Cortex of kidney (tissue), 1 donor: ENCODE measurements at places on chromosomes 3 and 15.

GRCh38 chr3:102084704-102085103, 235.4 kb downstream of the NFKBIZ start:
- DNase-seq, result no peak

DNA sequence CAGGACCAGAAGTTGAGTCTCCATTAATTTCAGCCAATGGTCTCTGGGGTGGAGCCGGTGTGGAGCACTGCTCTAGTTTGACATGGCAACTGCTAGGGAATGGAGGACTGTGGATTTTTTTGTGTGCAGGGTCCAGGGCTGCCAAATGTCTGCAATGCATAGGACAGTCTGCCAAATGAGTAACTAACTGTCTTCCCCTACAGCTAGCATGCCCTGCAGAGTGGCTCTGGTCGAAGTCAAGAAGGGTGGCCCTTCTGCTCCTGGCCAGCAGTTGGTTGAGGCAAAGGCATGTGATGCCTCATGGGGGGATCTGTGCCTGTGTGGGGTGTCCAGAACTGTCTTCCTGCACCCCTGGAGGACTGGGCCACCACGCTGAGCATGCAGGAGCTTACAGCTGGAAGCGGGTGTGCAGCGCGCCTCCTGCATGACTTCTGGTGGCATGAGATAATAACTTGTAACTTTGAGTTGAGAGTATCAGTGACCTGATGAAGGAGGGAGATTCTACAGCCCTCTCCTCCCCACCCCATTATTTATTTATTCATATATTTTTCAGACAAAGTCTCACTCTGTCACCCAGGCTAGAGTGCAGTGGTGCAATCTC, 4.6 kb downstream of the TPRA1 start:
- no peak for DNase-seq

DNA sequence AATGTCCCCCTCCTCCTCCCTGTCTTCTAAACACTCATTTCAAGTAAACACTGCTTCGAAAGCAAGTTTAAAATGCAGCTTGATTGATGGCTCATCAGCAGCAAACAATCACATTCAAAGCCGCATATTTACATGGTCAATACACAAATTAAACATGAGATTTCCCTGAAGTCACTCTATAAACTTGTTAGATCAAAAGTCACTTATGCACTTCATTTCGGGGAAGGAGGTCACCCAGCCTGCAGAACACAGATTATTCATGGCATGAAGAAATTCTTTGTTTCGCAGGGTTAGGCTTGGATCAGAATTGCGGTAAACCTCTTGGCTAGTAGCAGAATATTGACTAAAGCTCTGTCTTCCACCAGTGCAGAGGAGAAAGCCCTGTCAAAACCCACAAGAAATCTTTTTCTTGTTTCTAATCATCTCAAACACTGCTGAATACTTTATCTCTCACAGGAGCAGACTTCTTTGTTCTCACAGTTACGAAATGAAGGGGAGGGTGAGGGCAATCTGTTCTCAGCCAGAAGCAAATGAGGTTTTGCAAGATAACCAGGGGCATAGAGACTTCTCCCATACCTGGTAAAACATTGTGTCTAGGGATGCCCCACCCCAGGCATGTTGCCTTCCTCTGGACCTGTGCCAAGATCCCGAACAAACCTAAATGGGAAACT, 133.3 kb upstream of the CHL1 start:
- no peak for DNase-seq

GRCh38 chr3:53498806-53499641, 4.6 kb downstream of the CACNA1D start:
- DNase-seq, result no peak

GRCh38 chr3:87733671-87734367, 325.0 kb downstream of the CGGBP1 start:
- no peak for DNase-seq

- no peak for DNase-seq
These were observed 48.0 kb upstream of the MEX3B start for GRCh38 chr15:82093774-82094211.

DNA sequence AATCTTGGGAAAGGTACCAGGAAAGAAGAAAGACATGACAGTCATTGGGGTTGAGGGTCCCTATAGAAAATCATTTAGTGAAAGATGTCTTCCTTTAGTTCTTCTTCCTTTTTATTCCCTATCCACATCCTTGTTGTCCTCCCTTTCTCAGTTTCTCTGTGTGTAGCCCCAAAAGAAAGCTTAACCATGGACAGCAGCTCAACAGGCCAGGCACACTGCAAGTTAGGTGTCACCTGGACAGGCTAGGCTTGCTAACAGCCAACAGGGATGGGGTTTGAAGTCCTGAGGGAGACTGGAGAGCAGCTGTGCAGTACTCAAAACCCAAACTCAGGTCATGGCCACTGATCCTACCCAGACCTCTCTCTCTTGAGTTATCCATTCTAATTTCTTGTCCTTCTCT, 543.1 kb downstream of the TUSC7 start:
- DNase-seq, result no peak

- no peak for DNase-seq
These were observed 24.3 kb upstream of the CP start for GRCh38 chr3:149245738-149246451.

- no peak for DNase-seq
These were observed 22.6 kb downstream of the TGFBR2 start for GRCh38 chr3:30628901-30629590.

DNA sequence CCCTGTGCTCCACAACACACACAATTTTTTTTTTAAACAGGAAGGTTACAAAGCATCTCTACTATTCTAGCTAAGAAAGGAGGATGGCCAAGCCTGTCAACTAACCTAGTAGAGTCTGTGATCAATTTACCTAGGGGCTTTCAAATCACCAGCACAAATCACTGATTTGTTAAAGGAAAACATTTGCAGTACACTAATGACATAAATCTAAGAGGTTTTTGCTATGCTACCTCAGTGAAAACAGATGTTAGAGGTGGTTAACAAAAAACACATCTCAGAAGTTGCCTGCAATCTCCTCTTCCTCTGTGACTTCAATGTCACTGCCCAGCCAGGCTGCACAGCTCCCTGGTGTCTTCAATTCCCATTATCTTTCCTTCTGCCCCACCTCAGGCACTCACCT, 72.0 kb downstream of the RAD18 start:
- no peak for DNase-seq

DNA sequence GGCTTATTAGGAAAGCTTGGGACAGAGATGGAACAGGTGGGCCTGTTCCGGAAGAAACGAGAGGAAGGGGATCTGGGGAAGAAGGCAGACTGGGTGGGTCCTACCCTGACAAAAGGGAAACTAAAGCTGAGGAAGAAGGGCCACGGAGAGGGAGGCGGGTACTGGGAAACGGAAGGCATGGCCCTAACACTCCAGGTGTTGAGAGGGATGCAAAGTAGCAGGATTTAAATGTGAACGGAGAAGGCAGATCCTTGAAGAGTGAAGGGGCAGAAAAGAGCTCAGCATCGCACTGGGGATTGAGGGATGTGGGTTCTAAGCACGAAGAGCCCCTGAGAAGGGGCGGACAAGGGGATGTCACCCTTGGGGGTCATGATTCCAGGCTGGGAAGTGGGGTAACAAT, 735 bp downstream of the STIMATE start:
- DNase-seq, result no peak

DNA sequence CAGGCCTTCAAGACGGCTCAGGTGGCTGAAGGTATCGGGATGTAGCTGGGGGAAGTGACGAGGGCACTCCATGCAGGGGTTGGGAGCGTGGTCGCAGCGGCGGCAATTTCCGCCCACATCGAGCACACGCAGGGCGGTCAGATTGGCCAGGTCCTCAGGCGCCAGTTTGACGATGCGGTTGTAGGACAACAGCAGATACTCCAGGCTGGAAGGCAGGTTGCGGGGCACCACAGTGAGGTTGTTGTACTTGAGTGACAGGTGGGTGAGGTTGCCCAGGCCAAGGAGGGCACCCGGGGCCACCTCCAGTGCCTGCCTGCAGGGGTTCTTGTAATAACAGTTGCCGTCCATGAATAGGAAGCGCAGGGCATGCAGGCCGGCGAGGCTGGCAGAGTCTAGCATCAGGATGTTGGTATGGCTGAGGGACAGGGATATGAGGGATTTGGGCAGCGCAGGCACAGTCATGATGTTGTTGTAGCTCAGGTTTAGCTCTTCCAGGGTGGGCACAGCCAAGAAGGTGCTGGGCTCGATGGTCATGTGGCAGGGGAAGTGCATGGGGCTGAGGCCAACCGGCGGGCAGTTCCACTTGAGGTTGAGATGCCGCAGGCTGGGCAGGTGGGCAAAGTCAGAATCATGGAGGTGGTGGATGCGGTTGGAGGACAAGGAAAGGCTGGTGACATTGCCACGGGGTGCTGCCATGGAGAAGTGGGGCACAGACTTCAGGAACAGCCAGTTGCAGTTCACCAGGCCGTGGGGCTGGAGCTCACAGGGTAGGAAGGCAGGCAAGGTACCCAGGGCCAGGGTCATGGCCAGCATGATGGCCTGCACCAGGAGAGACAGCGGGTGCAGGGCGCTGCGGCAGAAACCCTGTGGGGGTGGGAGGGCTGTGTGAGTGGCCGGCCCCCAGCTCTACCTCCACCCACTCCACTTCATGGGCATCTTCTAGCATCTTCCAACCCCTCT, 1.7 kb downstream of the TLR9 start:
- DNase-seq, result no peak

- no peak for DNase-seq
These were observed 13.4 kb downstream of the TCF12 start for GRCh38 chr15:56931639-56932508.

GRCh38 chr15:83767741-83768140, 113.8 kb downstream of the ADAMTSL3 start:
- DNase-seq, result no peak

DNA sequence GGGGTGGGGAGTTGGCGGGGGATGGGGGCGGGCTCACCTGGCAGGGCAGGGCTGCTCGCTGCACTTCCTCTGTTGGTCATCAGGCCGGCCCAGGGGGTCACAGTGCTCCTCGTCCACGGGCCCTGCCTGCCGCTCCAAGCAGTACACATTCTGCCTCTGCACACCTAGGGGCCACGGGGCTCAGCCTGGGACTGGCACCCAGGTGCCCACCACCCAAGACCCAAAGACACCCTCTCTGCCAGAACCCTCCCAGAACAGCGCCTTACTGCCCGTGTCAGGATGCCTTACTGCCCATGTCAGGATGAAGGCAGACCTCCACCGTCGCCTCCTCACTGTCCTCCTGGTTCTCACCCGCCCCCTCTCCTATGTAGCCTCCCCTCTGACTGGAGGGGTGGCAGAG, 43.2 kb downstream of the ADAMTS7 start:
- no peak for DNase-seq

DNA sequence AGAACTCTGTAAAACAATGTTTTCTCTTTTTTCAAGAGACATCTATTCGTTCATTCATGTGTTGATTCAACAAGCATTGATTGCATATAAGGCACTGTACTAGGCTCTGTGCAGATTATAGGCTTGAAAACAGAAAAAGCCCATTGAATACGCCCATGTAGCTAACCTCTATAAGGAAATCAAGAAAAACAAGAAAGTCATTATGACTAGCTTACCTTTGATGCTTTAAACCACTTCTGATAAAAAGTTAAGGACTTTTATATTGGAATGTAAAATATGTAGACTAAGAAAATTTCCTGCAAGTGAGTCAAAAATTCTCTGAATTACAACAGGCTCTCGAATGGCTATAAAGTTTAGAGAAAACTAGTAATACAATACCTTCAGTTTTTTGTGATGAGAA, 92.5 kb downstream of the BDH1 start:
- DNase-seq, result no peak

- no peak for DNase-seq
These were observed 238.1 kb upstream of the STT3B start for GRCh38 chr3:31294430-31295149.

DNA sequence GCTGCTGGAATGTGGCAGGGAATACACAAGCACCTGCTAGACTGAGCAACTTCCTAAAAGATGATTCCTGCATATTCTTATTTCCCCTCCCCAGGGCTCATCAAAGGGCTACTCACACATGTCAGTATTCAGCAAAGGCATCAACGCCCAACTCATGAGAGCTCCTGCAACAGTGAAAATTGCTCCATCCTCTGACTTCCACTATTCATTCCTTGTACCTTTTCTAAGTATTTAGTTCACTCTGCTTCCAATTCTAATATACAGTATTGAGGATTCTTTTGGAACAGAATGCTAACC, 84.1 kb downstream of the SCN11A start:
- no peak for DNase-seq

- DNase-seq, result no peak
These were observed 137.1 kb downstream of the ZNF609 start for GRCh38 chr15:64597477-64597822.

GRCh38 chr3:23405081-23405480, 202.0 kb downstream of the UBE2E2 start:
- DNase-seq, result no peak

DNA sequence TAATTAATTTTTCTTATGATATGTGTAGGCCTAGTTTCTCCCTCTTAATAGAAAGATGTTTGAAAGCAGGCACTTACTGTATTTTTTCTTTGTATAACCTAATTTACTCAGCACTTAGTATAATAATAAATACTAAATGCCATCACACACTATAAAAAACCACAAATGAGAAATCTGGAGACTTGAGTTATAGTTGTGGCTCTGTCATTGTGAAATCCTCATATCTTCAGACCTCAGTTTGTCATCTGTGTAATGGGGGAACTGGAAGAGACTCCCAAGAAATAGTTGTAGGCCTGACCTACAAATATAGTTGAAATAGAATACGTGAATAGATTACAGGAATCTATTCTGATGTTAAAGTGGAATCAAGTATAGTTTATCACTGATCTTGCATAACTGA, 287.6 kb upstream of the DPH6 start:
- DNase-seq, result no peak

DNA sequence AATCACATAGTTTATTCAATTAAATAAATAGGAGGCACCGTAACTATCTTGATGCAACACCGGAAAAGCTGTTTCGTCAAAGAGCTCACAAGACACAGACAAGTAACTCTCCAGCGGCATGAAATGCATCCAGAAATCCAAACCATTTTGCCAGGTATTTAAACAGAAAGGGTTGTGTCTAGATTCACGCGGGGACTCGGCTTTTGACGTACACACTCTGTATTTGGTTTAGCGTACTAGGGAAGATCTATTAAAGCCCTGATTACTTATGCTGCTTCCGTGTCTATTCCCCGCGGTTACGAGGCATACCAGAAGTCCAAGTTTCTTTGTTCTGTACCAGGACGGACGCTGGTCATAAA, 718 bp downstream of the BNIP2 start:
- no peak for DNase-seq
